NCI-H774 (cell line): ENCODE measurements at places on chromosomes 3 and 15.

- DNase-seq = no peak
Observed at GRCh38 chr15:29570121-29570947, 251.9 kb downstream of the TJP1 start.

DNA sequence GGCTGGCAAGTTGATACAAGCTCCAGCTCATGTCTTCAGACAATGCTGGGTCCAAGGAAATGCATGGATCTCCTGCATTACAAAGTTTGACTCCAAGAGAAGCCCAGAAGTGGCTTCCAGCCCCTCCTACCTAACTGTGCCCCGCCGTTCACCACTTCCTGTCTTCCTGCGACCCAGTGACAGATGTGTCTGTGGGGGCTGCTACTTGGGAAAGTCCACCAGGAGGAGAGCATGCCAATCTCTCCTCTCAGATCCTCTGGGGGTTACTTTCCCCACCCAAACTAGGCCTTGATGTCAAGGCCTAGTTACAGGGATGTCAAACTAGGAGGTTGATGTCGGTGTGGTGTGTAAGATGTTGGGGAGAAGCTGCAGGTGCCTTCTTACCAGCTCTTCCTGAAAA is 133.6 kb upstream of the RASGRP1 start:
- no peak for DNase-seq

GRCh38 chr3:157128771-157129681 is 30.9 kb downstream of the CCNL1 start:
- DNase-seq = no peak

DNA sequence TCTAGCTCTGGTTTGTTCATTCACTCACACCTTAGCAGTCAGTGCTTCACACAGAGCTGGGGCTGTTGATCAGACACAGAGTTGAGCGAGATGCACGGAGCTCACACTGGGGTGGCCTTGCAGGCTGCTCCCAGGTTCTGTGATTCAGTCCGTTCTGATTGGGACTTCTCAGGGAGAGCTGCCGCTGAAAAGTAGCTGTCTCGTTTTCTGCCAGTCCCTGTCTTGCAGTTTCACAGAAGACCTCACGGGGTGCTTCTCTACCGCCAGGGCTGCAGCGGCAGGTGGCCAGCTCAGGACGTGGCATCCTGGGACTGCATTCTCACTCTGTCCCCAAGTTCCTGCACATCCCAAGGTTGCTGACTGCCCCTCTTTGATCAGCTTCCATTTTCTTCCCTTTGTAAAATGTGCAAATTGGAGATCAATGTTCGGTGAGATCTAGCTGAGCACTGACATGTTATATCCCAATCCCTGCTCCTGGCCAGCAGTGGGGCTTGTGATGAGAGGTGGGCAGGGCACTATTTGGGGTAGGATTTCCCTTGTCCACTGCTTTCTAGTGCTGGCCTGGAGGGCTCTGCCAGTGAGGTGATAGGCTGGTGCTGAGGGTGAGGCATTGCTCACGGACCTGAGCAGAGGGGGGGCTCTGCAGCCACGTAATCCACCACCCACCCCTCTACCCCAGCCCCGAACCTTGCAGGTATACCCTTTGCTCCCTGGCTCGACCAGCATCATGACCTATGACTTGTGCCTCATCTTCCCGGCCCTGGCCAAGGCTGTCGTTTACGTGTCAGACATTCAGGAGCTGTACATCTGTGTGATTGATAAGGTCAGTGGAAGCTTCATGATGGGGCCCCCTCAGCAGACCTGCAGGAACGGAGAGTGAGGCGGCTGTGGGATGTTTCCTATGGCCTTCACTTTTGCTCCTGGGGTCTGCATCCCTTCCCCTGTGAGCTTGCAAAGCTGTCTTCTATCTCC is 5.3 kb upstream of the TXNRD3 start:
- DNase-seq = no peak

DNA sequence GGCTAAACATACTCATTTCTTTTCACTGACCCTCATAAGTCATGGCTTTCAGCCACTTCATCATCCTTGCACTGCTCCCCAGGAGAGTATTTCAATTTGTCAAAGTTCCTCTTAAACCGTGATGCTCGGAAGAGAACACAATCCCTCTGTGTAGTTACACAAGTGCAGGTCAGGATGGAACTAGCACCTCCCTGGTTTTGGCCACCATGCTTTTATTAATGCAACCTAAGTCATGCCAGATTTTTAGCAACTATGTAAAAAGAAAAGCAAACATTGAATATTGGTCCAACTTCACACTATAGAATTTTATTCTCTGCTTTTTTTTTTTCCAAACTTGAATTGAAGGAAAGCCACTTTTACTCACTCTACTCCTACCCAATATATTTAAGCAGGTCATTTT is 45.2 kb downstream of the CNTN6 start:
- no peak for DNase-seq

GRCh38 chr3:63895422-63896189 is 16.6 kb downstream of the SCAANT1 start:
- DNase-seq = no peak

DNA sequence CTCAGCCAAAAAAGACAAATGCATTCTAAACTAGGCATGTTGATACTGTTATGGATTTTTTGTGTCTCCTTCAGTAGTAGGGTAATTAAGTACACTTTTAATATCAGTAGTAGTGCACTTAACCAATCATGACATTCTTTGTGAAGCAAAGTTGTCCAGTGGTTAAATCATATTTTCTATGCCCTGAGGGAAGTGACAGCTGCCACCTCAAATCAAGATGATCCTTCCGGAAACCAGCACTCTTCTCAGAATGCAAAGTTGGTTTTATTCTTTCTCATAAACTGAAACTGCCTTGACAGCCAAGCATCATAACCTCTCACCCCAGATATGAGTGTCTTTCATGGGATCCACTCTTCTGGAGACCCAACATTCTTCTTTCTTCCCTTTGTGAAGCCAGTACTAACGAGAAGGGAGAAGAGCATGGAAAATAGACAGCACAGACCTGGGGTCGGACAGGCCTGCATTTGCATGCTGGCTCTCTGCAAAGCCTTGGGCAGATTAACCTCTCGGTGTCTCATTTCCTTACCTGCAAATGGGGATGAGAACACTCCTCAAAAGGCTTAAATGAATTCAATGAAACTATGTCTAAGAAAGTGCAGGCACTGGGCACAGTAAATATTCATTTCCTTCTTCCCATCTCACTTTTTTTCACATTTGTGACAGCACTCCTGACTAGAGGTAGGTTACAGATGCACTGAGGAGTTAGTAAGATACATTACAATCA is 13.2 kb downstream of the AAGAB start:
- DNase-seq = no peak

DNA sequence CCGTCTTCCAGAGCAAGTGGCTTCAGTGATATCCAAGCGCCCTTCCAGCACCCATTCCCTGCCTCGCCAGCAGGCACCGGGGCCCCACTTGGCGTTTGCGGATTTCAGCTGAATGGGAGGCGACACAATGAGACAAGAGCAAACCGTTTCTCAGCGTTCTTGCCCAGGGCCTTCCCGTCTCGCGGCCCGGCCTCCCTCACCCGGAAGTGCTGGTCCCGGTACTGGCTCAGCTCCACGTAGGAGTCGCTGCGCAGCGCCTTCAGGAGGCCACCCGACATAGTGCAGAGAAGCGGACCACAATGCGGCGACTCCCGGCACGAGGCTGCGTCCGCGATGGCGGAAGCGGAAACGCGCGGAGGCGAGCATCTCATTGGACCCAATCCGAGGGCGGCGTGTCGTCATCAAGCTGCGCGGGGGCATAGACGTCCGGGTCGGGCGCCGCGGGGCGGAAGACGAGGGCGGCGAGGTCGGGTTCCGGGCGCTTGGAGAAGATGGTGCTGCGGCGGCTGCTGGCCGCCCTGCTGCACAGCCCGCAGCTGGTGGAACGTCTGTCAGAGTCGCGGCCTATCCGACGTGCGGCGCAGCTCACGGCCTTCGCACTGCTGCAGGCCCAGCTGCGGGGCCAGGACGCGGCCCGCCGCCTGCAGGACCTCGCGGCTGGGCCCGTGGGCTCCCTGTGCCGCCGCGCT is at the start of gene NCBP2:
Gene NCBP2, minus strand, starts transcription at position 303 of the 689 bp plus-strand sequence. Its CDS starts 25 bp downstream, at position 278.
- DNase-seq = peak; percentile 100

DNA sequence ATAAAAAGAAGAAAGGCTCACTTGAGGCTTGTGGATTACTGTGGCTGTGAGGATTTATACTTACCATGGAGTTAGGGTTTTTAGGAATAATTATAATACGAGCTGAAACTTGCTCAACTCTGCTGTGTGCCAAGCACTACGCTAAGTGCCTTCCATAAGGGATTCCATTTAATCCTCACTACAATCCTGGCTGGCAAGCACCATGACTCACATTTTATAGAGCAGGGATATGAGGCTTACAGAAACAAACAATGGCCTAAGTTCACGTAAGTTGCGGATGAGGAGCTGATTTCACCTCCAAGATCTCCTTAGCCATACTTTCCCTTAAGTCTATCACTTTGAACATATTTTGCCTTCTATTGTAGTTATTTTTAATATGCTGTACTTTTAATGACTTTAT is 43.9 kb upstream of the ARL8B start:
- no peak for DNase-seq

- no peak for DNase-seq
Observed at GRCh38 chr3:34024447-34025240, 226.2 kb downstream of the PDCD6IP start.

DNA sequence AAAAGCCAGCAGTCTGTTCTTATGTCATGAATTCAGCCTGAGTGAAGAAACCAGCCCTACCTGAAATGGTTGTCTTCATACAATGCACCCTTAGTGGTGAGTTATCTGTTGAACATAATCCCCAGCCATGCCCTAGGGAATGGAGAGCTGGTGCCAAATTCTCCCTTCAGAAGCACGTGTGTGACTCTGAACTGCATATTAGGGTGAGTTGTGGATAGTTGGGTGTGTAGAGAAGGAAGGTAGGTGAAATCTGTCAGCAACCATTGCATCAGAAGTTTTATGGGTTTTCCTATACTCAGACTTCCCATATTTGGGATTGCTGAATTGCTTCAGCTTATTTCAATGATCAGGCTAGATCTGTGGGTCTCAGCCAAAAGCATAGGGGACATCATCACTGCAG is 46.5 kb upstream of the TP63 start:
- DNase-seq = no peak

DNA sequence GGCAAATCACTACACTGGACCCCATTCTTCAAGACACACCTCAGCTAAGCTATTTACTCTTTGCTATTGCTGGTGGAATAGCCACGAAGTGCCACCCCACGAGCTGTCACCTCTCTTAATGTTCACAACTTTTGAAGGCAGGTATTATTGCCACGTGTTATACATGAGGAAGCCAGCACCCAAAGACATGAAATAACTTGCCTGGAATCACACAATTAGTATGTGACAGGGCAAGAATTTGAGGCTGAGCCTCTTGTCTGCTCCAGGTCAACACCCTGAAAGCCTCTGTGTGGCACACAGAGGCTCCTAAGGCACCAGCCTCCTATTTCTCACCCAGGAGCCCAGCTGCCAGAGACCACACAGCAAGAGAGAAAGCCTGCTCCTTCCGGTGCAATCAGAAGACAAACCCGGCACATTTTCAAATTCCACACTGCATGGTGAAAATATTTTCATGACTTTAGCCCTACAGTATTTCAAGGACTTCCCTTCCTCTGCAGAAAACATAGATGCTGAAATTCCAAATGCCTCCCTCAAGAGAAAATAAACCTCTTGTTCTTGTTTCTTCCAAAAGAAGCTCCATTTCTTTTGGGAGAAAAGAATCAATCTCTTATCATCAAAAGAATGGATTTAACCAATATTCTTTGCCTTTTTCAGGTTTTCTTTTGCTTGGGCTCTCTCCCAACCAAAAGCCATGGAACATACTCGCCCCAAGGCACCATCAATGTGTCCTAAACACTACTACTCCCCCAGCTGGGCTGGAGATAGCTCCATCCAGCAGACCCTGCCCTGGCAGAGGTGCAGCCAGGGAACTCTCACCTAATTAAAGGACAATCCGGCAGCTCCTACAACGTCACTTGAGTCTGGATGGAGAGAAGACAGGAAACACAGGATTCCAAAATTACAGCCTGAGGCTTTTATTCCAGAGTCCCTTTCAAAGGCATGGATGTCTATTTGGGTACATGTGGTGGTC is 84.7 kb upstream of the THBS1 start:
- no peak for DNase-seq

- no peak for DNase-seq
Observed at GRCh38 chr15:43249699-43250203, 17.0 kb downstream of the TGM5 start.

DNA sequence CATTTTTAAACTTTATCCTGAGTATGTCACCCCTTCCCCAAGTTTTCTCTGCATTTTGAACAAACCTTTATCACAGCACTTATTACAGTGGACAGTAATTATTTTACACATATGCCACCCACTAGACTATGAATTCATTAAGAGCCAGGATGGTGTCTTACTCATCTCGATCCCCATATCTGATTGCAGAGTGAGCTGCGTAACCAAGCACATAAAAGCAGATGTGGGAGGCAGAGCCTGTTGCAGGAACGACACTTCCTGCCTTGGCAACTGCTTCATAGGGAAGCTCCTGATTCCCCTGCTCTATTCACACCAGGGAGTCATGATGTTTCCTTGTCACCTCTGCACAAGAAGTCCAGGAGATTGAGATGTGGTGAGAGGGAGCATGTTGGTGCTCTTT is 91.1 kb downstream of the MINAR1 start:
- no peak for DNase-seq

GRCh38 chr3:50390508-50391224 is 31.3 kb upstream of the TMEM115 start:
- peak; percentile 7 for DNase-seq

- DNase-seq = no peak
Observed at GRCh38 chr3:141405591-141405990, 37.3 kb downstream of the ZBTB38 start.

GRCh38 chr3:113005611-113006010 is 14.8 kb downstream of the GTPBP8 start:
- DNase-seq = no peak

DNA sequence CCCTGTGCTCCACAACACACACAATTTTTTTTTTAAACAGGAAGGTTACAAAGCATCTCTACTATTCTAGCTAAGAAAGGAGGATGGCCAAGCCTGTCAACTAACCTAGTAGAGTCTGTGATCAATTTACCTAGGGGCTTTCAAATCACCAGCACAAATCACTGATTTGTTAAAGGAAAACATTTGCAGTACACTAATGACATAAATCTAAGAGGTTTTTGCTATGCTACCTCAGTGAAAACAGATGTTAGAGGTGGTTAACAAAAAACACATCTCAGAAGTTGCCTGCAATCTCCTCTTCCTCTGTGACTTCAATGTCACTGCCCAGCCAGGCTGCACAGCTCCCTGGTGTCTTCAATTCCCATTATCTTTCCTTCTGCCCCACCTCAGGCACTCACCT is 72.0 kb downstream of the RAD18 start:
- DNase-seq = no peak

GRCh38 chr3:118332699-118333098 is 701.9 kb downstream of the IGSF11 start:
- no peak for DNase-seq

- DNase-seq = no peak
Observed at GRCh38 chr15:39828374-39828931, 45.8 kb upstream of the FSIP1 start.

DNA sequence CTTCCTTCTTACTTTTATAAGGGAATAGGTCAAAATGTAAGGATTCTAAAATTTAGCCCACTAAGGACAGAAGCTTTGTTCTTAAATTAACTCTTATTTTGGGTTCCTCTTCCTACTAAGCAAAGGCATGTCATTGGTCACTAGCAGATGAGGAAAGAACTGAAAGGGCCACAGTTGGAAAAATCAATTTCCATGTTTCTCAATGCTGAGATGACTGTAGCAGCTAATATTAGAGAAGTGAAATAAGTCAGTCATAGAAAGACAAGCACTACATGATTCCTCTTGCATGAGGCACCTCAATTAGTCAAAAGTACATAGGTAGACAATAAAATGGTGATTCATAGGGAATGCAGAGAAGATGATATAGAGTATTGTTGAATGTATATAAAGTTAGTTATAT is 353.7 kb downstream of the RSL24D1 start:
- DNase-seq = no peak

- no peak for DNase-seq
Observed at GRCh38 chr3:123547881-123548519, 36.9 kb downstream of the HACD2 start.
